ENCODE measurements at places on chromosomes 2 and 18.

GRCh38 chr2:78077633-78078032 lies 555.5 kb upstream of the LRRTM4 start:
- H3K27me3 ChIP-seq, result no peaks in the 10 kb centered on the region
- DNase-seq, result no peak
- H3K4me3 ChIP-seq, result no peak overlapping the region
- H3K36me3 ChIP-seq, result no peaks in the 10 kb centered on the region

DNA sequence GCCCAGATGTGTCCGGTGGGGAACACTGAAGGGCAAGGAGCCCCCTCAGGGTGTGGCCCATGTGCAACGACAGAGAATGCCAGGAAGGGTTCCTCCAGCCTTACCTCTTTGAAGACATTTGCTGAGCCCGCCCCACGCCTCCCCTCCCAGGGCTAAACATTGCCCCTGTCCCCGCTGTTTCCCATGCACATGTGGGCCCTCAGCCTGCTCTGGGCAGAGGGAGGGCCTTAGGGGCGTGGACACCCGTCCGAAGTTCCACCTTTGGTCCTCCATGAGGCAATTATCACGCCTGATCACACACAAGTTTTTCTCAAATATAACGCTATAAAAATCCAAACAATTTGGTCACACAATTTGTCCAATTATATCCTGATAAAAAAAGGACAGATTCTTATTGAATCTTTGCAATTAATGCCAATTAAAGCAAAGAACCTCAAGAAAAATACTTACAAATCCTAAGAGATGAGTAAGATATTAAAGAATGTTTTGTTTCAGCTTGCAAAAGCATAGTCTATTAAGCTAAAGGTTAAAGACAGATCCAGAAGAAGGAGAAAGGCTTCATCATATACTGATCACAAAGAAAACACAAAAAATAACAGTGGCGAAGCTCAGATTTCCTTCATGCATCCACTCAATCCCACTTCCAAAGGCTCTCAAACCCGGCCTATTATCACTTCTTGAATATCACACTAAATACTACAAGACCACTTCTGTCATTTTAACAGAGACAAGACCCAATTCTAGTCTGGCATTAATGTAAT lies 55.2 kb upstream of the LDLRAD4 start:
- no peak for DNase-seq
- no peak overlapping the region for H3K27ac ChIP-seq
- H3K4me3 ChIP-seq, result no peak overlapping the region
- H3K27me3 ChIP-seq, result no peaks in the 10 kb centered on the region
- no peaks in the 10 kb centered on the region for H3K4me1 ChIP-seq

GRCh38 chr2:98470851-98471255 lies 26.2 kb downstream of the INPP4A start:
- no peaks in the 10 kb centered on the region for H3K36me3 ChIP-seq
- H3K27ac ChIP-seq, result no peak overlapping the region
- no peaks in the 10 kb centered on the region for H3K4me1 ChIP-seq
- no peaks in the 10 kb centered on the region for H3K27me3 ChIP-seq
- no peak overlapping the region for H3K4me3 ChIP-seq

DNA sequence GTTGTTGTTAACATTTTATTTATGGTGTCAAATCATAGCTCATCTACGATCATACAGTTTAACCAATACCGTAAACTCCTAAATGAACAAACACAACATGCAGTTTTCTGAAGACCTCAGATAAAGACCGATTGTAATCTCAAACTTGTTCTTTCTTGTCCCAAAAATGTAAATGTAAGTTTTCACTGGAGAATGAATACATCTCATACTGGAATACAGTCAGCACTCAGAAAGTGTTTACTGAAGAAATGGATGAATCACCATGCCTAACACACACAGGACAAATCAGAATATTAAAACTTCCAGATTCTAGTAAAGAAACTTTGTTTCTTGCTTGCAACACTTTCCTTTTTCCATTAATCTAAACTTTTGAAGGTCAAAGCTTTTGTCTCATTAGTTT lies 380.5 kb downstream of the DLGAP1 start:
- no peak overlapping the region for H3K4me3 ChIP-seq
- no peaks in the 10 kb centered on the region for H3K36me3 ChIP-seq
- H3K27ac ChIP-seq, result no peak overlapping the region
- no peaks in the 10 kb centered on the region for H3K4me1 ChIP-seq
- H3K27me3 ChIP-seq, result no peaks in the 10 kb centered on the region
- DNase-seq, result no peak

GRCh38 chr2:23625726-23626125 lies 240.7 kb downstream of the KLHL29 start:
- no peaks in the 10 kb centered on the region for H3K4me1 ChIP-seq
- no peak overlapping the region for H3K4me3 ChIP-seq
- H3K27ac ChIP-seq, result no peak overlapping the region
